ENCODE measurements at places on chromosomes 11 and 22. TPM values are rescaled to one million over a fixed set of nuclear protein-coding genes. Genes with fewer than 3 reads are reported as not detected.

The CEP126 gene
- total RNA-seq, result 1.9 TPM

- DNase-seq, result no peak
These were observed 23.0 kb downstream of the CD5 start for GRCh38 chr11:61125310-61125684.

DNA sequence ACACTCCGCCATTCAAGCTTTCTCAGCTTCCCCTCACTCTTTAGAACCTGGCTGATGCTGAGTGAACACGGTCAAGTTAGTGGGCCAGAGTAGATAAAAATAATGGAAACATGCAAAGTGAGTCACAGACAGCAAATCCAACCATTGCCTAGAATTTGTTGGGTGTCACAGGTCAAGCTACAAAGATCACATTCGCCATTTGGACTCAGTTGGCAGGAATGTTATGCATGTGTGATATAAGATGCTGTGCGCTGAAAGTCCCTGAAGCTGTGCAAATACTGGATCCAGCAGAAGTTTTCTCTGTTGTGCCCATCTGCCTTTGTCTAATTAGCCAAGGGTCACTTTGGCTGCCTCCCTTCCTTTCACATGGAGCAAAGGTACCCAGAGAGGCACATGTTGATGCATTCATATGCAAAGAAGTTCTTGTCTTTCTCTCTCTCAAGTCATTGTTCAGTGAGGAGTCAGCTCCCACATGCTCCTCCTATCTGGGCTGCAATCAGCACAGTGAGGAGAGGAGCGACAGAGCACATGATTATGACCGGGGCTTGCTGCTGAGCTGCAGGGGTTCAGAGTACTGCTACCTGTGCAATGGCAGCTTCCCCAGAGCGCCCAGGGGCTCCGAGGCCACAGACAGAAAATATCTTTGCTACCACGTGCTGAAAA, 39.7 kb downstream of the FLI1 start:
- DNase-seq, result peak; percentile 88

DNA sequence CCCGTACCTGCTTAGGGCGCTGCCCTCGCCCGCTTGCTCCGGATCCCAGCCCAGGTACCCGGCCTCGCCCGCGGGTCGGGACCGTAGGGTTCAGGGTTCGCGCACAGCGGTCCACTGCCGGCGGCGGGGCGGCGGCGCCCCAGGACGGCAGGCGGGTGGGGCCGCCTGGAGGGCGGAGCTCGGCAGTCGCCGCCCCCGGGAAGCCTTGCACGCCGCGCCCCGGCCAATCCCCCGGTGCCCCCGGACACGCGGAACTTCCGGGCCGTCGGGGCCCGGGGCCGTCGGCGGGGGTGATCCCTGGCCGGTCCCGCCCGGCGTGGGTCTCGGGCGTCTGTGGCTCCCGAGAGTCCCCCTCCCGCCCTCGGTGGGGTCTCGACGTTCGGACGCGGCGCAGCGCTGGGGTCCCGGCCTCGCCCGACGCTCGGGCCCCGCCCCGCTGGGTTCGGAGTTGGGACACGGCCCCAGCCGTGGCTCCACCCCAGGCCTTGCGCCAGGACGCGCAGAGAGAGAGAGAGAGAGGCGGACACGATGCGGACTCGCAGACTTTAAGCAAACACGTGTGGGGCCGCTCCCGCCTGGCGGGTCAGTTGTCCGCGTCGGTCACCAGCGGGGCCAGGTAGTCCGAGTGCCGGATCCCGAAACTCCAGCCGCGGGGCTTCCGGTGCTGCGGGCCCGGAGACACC, at the start of gene TYMP:
TYMP (minus strand) TSS at position 116 of the 683 bp plus-strand sequence. CDS start 303 bp downstream, outside the sequence.
- peak; percentile 68 for DNase-seq

- no peak for DNase-seq
These were observed 527 bp upstream of the MRPL48 start for GRCh38 chr11:73787051-73787642.

DNA sequence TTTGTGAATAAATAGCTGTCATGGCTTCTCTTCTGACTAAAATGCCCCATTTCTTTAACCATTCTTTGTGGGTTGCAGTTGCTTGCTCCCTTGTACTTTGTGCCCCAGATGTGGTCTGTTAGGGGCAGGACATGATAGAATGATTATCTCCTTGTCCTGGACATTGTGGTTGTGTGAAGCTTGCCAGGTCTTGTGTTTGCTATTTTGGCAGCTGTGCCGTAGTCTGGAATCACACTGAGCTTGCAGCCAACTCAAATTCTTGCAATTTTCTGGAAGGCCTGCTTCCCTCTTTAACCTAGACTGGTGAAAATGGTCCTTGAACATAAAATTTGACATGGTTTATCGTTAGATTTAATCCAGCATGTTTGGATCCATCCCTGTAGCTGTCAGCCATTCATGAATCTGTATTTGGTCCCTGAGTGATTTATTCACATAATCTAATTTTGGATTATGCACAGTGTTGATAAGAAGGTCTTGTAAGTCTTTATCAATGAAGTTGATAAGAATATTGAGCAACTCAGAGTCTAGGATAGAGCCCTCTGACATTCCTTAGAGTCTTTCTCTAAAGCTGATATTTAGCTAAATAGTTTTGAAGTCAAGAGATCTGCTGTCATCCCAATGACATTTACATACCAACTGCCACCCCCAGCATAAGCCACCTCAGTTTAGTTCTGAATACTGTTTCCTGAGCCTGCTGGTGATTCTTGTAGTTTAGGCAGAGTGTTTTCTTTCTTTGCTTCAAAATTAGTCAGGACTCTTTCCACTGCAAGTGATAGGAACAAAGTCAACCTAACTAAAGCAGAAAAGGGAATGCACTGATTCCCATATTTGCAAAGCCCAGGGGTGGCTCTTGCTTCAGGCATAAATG, 9.8 kb downstream of the SPON1 start:
- DNase-seq, result no peak

All from endodermal cell (in vitro differentiated cells).